ENCODE measurements at places on chromosomes 4 and X. TPM values are rescaled to one million over a fixed set of nuclear protein-coding genes. Genes with fewer than 3 reads are reported as not detected.

DNA sequence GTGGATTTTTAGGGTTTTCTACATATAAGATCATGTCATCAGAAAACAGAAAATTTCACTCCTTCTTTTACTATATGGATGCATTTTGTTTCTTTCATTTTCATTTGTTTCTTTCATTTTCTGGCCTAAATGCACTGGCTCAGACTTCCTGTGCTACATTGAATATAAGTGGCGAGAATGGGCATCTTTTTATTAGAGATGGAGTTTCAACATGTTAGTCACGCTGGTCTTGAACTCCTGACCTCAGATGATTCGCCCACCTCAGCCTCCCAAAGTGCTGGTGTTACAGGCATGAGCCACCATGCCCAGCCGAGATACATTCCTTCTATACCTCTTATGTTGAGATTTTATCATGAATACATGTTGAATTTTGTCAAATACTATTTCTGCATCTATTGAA lies 61.8 kb downstream of the BRWD3 start:
- DNase-seq, result no peak

- no peak for DNase-seq
Measured at GRCh38 chr4:40969501-40969900, 219.7 kb downstream of the NSUN7 start.

Gene AFF2
- total RNA-seq, result 3.2 TPM

DNA sequence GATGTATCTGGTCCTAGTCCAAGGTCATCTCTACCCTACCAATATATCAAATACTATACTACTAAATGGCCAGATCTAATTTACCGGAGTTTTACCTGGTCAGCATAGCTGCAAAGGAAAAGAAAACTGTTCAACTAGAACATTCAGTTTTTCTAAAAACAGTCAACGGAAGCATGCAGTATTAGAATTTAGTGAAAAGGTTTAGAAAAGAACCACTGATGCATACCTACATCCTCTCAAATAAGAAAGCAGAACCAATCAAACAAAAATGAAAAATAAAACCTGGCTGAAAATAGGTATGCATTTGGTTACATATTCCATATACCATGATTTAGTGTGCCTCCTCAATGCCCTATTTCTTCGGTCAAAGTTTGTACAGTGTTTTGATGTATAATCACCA lies 140.0 kb downstream of the CHM start:
- DNase-seq, result no peak

Gene PRR32
- total RNA-seq, result not detected

Gene PDZD4
- 0.47 TPM for total RNA-seq

DNA sequence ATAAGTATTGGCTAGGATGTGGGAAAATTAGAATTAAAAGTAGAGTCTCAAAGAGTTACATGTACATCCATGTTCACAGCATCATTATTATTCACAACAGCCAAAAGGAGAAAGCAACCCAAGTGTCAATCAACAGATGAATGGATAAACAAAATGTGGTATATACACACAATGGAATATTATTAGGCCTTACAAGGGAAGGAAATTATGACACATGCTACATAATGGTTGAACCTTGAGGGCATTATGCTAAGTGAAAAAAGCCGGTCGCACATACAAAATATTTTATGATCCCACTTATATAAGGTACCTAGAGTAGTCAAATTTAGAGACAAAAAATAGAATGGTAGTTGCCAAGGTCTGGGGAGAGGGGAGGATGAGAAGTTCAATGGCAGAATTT lies 80.1 kb downstream of the HUWE1 start:
- DNase-seq, result no peak

GRCh38 chrX:151039351-151039750 lies 56.2 kb downstream of the HMGB3 start:
- no peak for DNase-seq

Gene TCEAL5
- not detected for total RNA-seq

DNA sequence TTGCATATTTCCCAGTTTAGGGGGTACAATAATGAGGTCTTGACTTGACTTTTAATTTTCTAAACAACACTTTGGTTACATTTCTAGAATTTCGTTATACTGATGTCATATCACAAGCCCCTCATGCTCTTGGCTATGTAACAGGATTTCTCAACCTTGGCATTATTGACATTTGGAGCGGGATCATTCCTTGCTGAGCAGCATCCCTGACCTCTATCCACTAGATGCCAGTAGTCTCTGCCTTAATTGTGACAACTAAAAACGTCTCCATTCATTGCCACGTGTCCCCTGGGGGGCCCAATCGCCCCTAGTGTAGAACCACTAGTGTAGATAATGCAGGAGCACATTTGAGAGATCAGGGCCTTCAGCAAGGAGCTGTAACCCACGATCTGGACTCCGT lies 234.2 kb upstream of the MID1 start:
- DNase-seq, result no peak

Gene GAGE12E
- not detected for total RNA-seq

- DNase-seq, result no peak
Measured at GRCh38 chr4:163486321-163486720, 8.2 kb upstream of the TMA16 start.

GRCh38 chr4:17366496-17366895 lies 145.4 kb downstream of the QDPR start:
- DNase-seq, result no peak

DNA sequence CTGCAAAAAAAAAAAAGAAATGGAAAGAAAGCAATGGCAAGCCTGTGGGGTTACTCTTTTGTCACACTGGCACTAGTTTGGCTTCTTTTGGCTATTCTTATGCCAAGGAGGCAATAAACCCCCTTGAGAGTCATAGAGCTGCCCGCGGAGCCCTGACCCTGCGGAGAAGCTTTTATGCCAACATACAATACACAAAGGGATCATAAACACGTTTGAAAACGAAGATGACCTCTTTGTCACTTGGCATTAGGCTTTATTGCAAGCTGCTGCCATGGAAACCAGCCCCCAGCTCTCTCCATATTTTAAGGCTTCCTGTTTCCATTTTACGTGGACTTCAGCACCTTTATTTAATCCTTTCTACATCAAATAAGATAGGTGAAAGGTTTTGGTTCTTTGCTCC lies 7.6 kb downstream of the NEUROG2 start:
- no peak for DNase-seq

GRCh38 chr4:62118558-62118957 lies 918.4 kb downstream of the ADGRL3 start:
- DNase-seq, result no peak

DNA sequence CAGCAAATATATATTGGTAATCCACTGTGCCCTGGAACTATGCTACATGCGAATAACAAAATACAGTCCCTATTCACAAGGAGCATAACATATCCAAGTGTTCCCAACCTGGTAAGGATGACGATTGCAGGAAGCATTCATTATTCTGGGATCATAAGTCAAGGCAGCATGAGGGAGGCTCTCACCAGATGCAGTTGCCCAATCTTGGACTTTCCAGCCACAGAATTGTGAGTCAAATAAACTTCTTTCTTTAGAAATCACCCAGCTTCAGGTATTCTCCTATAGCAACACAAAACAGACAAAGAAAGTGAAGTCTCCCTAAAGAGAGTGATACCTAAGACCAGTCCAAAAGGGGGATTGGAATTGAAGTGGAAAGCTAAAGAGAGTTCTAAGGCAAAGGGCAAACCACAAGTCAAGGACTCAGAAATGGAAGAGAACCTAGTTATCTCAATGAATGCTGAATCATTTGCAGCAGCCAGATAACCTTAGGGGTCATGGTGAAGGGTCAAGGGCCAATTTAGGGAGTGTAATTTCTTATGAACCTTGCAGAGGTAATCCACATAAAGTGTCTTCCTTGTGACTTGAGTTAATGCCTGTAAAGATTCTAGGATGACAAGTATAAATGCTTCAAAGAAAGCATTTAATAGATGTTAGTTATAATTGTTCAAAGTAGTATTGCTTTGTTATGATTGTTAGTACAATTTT lies 103.1 kb upstream of the PCDH7 start:
- no peak for DNase-seq

Gene AMMECR1
- 12.5 TPM for total RNA-seq

- DNase-seq, result peak; percentile 48
Measured at GRCh38 chr4:115234405-115235093, 121.1 kb upstream of the NDST4 start.

DNA sequence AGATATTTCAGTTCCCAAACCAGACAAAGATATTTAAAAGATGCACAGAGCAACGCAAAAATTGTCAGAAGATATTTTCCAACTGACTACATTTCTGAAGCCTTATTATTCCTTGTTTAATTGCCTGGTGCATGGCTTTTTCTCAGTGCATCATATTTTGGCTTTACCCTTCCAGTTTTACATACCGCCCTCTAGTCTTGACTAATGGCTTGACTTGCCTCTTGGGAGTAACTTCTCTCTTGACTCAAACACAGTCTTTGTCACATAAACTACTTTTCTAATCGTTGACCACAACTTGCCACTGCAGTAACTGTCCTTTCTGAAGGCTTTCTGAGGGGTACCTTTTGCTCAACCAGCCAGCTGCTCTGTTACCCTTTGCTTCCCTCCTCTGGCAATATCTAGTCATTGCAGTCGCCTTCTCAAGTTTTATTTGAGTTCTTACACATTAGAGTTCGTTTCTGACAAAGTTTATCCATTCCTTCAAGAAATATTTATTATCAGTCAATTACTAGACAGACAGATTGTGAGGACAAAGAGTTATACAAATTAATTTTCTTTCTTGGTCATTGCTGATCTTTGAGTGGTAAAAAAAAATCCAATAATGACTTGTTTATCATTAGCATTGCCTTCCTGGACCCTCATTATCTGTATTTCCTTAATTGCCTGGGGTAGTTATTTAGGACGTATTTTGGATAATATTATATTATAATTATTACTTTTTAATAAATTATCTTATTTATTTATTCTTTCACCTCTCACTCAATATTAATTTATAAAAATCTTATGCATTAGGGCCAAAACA lies 506.9 kb upstream of the PCDH10 start:
- peak; percentile 9 for DNase-seq

Gene DGKK
- total RNA-seq, result not detected

GRCh38 chr4:3306450-3306849 lies 13.6 kb downstream of the RGS12 start:
- no peak for DNase-seq

Gene NUDT11
- total RNA-seq, result 7.0 TPM

Gene UGT2A1
- total RNA-seq, result not detected

GRCh38 chr4:41537292-41537890 lies 566 bp upstream of the LIMCH1 start:
- peak; percentile 38 for DNase-seq

GRCh38 chr4:54498661-54499111 lies 159.1 kb upstream of the KIT start:
- DNase-seq, result peak; percentile 89

DNA sequence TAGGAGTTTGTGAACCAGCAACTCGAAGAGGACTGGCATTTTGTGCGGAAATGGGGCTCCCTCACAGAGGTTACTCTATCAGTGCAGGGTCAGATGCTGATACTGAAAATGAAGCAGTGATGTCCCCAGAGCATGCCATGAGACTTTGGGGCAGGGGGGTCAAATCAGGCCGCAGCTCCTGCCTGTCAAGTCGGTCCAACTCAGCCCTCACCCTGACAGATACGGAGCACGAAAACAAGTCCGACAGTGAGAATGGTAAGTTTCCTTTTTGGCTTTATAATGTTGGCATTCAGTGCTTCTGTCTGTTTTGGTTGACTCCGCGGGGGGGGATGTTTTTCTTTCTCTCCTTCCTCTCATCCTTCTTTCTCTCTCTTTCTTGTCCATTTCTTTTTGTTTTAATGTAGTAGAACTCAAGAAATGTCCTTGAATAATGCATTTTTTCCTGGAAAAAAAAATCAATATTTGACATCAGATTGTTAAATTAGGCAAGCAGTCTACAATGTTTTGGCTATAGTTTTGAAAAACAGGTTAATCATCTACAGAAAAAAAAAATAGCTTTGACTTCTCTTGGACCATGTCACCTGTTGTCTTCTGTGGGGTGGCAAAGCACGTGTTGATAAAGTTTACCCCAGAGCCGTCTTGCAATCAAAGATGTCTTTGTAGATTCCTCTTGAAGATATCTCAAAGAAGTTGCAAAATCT lies 103.6 kb downstream of the TENM3 start:
- no peak for DNase-seq

- DNase-seq, result no peak
Measured at GRCh38 chr4:74471264-74471663, 26.3 kb downstream of the AREG start.

- DNase-seq, result no peak
Measured at GRCh38 chr4:93770201-93770600, 58.4 kb upstream of the ATOH1 start.

- DNase-seq, result no peak
Measured at GRCh38 chr4:3802571-3803474, 36.6 kb downstream of the ADRA2C start.

Gene SUPT20HL1
- not detected for total RNA-seq

- DNase-seq, result peak; percentile 89
Measured at GRCh38 chr4:14877246-14878225, 124.7 kb upstream of the CPEB2 start.

Gene AWAT1
- total RNA-seq, result not detected

GRCh38 chrX:117985241-117985640 lies 131.4 kb downstream of the KLHL13 start:
- no peak for DNase-seq

Gene ARR3
- not detected for total RNA-seq

All from myocyte (in vitro differentiated cells).